ENCODE measurements at places on chromosomes 11 and 22.

DNA sequence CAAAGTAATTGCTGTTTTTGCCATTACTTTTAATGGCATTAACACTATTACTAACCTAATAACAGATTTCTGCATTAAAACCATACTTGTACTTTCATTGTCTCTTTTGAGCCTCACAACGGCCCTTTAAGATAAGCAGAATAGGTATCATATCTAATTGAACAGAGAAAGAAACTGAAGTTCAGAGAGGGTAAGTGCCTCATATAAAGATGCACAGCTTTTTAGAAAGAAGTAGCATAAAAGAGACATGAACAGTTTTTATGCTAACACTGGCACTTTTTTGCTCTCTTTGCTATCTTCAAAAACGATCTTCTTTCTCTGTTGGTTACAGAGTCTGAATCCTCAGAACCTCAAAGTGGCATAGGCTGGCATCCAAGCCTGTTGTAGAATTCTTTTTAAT is 102.9 kb upstream of the OR5AK2 start:
- DNase-seq = no peak

GRCh38 chr22:27972732-27973698 is 54.0 kb upstream of the PITPNB start:
- no peak for DNase-seq

- no peak for DNase-seq
Observed at GRCh38 chr22:43013355-43014315, 1.3 kb downstream of the PACSIN2 start.

- DNase-seq = no peak
Observed at GRCh38 chr22:44764974-44765373, 12.6 kb downstream of the ARHGAP8 start.

DNA sequence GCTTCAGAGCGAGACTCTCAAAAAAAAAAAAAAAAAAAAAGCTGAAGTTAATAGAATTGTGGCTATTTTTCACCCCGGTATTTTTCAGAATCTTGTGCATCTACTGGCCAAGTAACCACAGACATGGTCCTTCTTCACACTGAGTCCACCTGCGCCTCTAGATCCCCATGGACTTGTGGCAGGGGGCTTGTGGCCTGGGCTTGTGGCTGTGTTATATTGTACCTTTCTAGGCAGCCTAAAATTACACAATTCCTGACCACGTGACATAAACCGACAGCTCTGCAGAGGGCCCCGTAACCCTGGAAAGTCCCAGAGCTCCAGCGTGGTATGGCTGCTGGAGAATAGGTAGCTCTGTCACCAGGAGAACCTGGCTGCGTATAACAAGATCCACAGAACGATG is 10.9 kb upstream of the NAALADL1 start:
- no peak for DNase-seq

GRCh38 chr11:10139656-10140055 is 154.4 kb downstream of the SBF2 start:
- DNase-seq = no peak

- no peak for DNase-seq
Observed at GRCh38 chr11:120766318-120766717, 254.8 kb downstream of the GRIK4 start.

GRCh38 chr11:3083321-3083720 is 26.1 kb upstream of the CARS1 start:
- DNase-seq = no peak
